ENCODE measurements at places on chromosomes 3 and 15.

GRCh38 chr15:99002226-99002625 is 5.4 kb downstream of the PGPEP1L start:
- no peak for DNase-seq

DNA sequence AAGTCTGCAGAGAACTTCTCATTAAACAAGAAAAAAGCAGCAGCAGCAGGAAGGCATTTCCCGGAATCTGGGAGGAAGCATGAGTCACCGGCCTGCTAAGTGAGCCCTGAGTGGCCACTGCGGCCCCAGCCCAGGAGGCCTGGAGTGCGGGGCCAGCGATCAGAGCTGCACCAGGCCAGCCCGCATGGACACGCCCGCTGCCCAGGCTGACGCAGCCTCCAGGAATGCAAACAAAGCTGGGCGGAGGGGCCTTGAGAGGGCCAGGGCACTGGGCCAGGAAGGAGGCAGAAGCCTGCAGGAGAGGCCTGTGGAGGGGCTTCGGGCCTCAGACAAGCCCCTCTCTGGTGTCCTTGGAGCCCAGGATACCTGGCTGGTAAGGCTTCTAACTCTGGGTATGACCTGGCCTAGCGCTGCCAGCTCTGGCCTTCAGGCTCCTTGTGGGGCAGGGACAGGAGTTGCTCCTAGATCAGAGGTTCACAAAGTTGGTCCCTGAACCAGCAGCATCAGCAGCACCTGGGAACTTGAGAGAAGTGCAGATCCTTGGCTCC is 101.2 kb downstream of the SMAD6 start:
- no peak for DNase-seq

- no peak for DNase-seq
Observed at GRCh38 chr3:94365006-94365405, 302.1 kb downstream of the NSUN3 start.

DNA sequence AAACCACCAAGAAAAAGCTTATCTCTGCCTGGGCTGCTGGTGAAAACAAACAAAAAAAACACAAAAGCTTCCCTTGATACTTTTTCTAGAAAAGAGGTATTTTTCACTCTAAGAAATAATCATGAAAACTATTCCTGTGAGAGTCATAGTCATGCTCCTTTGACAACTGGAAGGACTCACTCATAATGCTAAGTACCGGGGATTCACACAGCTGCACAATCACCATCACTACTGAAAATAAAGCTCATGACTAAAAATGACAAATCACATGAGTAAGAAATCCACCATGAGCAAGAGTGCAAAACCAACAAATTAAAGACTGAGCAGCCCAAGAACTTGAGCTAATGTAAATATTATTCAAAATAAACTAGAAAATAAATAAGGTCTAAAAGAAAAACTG is 10.6 kb upstream of the POU1F1 start:
- no peak for DNase-seq

- DNase-seq, result no peak
Observed at GRCh38 chr3:36210840-36211651, 169.3 kb upstream of the STAC start.

DNA sequence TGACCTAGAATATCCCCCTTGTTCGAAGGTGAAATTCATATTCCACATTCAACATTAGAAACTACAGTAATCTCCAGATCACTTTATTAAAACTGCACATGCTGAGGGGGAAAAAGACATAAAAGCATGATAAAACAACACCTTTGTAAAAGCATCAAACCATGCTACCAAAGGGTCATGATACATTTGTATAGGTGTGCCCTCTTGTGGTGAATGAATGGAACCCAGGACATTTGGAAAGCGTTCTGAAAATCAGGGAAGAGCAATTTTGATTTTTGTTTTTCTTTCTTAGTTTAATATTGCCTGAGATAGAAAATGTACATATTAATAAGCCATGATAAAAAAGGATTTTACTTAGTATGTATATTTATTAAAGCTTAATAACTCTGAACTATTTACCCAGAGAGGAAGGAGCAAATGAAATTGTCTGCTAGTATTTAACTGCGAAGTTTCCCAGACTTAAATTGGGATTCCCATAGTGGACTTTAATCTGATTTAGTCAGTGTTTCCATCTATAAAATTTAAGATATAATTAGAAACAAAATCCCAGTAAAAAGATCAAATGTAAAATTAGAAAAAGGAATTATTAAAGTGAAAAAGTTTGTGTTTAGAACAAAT is 105.8 kb upstream of the ARL6 start:
- no peak for DNase-seq

GRCh38 chr3:134340982-134341365 is 33.3 kb downstream of the AMOTL2 start:
- no peak for DNase-seq

- DNase-seq, result no peak
Observed at GRCh38 chr3:149588909-149589308, 68.9 kb downstream of the WWTR1 start.

DNA sequence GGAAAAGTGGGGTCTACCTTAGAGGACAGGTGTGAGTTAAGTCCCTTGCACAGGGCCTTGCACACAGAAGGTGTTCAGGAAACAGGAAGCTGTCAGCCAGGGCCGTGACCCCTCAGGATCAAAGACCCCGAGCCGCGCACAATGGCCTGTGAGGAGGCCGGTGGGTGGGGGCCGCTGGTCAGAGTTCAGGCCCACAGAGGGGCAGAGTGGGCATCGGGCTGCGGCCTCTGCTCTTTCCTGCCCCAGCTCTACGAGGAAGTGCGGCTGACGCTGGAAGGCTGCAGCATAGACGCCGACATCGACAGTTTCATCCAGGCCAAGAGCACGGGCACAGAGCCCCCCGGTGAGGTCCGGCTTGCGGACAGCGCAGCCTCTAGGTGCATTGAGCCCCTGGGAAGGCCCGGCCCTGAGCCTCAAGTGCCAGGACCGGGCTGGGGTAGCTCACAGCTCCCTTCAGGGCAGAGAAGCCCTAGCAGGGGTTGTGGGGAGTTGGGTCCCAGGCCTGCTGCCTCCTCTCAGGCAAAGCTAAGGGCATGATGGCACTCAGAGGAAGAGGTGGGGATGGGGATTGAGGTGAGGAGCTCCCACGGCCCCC is 37.2 kb downstream of the PSTPIP1 start:
- DNase-seq, result no peak

- no peak for DNase-seq
Observed at GRCh38 chr3:172449466-172450149, 1.4 kb upstream of the GHSR start.

DNA sequence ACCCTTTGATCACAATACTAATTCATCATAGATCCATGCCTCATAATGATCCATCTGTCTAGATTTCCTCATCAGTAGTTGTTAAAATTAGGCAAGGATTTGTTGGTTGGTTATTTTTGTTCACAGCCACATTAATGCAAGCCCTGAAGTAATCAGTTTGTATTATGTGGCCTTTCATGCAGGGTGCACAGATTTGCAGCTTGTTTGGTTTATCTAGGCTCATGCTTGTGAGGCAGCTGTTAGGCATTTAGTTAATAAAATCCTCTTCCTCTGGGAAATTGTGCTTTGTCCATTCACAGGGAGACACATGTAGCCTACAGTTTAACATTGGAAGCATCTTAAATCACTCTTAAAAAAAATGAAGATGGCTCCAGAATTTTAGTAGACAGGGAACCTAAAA is 162.8 kb upstream of the ZNF385D start:
- no peak for DNase-seq

DNA sequence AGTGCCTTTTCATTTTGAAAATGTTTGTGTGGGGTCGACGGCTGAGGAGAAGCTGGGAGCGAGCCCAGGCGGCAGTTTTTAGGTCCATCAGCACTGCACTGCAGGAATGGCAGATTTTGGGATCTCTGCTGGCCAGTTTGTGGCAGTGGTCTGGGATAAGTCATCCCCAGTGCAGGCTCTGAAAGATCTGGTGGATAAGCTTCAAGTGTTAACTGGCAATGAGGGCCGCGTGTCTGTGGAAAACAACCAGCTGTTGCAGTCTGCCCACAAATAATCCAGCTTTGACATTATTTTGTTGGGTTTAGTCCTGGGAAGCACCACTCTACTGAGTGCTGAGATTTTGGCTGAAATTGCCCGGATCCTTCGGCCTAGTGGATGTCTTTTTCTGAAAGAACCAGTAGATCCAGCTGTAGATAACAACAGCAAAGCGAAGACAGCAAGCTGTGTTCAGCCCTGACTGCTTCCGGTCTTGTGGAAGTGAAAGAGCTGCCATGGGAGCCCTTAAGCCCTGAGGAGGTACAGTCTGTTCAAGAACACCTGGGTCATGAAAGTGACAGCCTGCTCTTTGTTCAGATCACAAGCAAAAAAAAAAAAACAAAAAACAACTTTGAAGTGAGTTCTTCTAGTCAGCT is 13.1 kb upstream of the ANP32A start:
- DNase-seq, result no peak

DNA sequence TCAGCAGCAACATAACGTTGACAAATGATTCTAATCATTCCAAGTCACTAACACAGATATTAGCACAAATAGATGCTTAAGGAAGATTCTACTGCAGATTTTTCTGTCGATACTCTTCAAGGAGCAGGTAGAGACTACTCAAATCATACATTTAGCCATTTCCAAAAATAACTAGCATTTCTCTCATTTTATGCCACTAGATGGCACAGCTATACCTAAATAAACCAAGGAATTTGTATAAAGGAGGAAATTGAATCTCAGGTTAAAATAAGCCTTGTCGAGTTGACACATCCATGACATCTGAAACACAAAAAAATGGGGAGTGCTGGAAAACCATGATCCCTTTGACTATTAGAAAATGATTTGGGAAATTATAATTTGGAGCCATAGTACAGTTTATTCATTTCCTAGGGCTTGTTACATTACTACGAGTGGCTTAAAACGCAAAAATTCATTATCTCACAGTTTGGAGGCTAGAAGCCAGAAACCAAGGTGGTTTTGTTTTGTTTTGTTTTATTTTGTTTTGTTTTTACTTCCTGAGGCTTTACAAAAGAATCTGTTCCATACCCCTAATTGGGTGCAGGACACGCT is 59.5 kb upstream of the STRIT1 start:
- DNase-seq, result no peak

DNA sequence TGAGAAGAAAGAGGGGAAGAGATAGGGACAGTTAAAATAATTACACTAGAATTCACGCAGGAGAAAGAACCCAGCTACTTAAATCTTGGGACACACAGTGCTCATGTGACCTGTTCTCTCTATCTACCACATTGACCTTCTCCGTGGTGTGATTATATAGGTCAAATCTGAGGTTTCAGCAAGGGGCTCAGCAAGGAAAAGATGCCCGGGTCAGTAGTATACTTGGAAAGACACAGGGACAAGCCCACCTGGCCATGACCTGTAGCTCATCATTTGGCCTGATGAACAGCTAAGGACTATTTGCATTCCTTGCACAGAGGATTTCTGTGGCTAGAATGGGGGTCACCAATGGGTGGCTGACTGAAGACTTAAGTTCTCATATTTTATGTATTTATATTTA is 71.9 kb downstream of the SSR3 start:
- DNase-seq, result no peak

DNA sequence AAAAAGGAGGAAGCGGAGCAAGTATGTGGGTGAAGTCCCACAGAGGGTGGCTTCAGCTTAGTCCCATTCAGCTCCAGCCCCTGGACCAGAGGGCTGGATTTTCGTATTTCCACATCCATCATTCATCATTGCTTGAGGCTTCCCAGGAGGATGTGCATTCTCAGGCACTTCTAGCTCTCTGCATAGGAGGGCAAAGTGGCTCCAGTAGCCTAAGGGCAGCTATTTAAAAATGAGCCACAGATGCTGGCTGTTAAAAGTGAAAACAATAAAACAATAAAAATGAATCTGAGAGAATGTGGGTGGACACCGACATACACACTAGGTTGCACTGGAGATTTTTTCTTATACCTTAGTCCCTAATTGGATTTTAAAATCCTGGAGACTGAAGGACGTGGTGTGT is 629.2 kb upstream of the ZNF385D start:
- DNase-seq, result no peak

DNA sequence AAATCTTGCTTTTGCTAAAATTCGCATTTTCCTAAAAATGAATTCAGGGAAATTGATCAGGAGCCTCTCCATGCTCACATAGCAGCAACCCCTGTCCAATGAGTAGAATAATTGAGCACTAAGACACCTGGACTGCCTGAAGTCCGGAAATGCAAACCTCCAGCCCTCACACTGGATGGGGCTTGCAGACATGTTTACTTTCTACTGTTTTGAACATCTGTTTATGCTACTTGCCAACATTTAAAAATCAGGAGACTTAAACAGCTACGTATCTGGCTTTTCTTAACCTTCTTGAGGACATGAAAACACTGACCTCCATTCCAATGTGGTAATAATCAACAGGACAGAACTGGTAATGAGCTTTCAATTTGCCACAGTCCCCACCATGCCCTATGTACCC is 184.4 kb downstream of the SHOX2 start:
- DNase-seq, result no peak

- DNase-seq, result no peak
Observed at GRCh38 chr3:190566043-190566933, 52.4 kb downstream of the IL1RAP start.

GRCh38 chr3:32009101-32009500 is 27.6 kb downstream of the ZNF860 start:
- DNase-seq, result no peak
